ENCODE measurements at places on chromosomes 12 and 14.

DNA sequence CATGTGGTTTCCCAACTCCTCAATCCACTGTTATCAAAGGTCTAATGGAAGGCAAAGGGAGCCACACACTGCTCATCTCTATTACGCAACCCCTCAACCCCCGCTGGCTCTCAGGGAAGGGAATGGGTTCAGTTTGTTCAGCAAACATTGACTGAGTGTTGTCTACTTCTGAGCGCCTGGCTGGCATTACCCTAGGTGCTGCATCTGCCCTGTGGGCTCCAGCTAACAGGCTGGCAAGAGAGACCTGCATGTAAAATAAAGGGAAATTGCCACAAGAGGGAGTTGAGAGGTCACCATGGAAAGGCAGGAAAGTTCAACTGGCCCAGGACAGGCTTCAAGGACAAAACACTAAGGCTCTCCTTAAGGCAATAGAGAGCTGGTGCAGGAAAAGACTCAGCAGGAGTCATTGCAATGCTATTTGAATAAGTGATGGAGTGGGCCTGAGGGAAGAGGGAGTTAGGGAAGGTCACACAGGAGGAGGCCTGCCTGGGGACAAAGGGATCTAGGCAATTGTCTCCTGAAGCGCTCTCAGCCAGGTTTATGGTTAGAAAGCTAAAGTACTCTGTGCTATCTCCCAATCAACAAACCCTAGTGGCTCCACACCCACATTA, 5.5 kb upstream of the ZNF740 start:
- DNase-seq, result no peak

- DNase-seq, result no peak
Observed at GRCh38 chr14:61502459-61503093, 181.2 kb downstream of the PRKCH start.

DNA sequence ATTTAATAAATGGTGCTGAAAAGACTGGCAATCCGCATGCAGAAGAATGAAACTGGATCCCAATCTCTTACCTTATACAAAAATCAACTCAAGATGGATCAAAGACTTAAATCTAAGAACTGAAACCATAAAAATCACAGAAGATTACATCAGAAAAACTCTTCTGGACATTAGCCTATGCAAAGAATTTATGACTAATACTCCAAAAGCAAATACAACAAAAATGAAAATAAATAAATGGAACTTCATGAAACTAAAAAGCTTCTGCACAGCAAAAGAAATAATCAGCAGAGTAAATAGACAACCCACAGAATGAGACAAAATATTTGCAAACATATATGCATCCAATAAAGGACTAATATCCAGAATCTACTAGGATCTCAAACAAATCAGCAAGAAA, 14.3 kb upstream of the CLEC1A start:
- no peak for DNase-seq

DNA sequence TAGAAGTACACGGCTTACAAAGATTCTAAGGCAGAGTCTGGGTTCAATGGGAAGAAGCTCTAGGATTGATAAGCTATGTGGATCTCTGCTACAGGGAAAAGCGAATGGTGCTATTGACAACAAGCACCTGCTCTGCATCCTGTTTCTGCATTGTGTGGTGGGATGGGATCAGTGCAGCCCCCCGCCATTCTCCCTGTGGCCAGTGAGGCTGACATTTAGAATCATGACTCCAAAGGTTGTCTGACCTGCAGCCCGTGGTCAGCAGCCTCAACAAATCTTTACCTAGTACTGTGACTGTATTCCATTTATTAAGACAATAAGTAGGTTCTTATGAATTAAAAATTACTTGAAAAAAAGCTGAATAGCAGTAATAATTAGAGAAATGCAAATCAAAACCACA, 1477.0 kb upstream of the TMEM132C start:
- no peak for DNase-seq

GRCh38 chr12:98453492-98453891, 61.9 kb upstream of the TMPO start:
- DNase-seq, result no peak

- no peak for DNase-seq
Observed at GRCh38 chr14:97723819-97724218, 926.6 kb downstream of the VRK1 start.

DNA sequence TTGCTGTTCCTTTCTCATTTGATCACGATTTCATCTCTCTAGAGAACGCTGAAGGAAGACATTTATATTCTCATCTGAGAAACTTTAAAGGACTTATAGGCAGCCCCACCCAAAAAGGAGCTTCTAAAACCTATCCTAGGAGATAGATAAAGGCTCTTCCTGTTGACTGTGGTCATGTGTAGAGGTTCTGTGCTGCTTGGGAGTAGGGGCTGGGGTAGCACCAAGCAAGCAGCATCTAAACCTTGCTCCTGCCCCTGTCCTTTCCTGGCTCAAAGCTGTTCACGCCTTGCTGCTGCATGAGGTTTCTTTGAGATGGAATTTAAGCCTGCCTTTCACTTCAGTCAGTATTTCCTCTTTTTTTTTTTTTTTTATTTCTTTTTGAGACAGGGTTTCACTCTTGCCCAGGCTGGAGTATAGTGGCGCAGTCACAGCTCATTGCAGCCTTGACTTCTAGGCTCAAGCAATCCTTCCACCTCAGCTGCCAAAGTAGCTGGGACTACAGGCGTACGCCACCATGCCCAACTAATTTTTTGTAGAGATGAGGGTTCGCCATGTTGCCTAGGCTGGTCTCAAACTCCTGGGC, 41.4 kb downstream of the RAB35 start:
- DNase-seq, result no peak

DNA sequence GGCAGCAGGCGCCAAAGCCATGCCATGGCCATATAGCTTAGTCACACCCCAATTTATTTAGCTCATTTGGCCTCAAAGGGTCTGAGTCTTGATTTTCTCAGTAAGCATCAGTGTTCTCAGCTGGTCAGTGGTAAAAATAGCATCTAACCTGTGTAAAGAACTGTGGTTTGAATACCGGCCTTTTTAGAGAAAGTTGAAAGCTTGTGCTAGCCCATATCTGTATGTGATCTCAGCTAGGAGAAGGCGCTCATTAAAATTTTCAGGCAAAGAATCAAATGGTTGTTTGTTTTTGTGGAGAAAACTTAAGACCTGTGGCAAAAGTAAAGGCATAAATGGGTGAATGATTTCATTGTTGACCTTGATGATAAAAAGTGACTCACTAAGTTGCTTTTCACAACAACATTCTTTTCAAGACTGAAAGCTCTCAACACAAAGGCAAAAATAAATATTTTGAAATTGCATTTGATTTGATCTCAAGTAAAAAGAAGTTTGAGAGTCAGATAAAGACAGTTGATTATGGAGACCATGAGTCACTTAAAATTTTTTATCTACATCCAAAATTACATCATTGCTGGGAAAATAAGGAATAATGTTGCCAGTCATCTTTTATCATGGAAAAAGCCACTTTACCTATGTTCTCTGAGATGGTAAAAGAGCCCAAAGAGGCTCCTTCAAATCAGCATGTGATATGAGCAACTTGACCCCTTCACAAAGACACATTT, 128.5 kb upstream of the RGS6 start:
- DNase-seq, result no peak

GRCh38 chr12:46402451-46402850, 29.9 kb upstream of the SLC38A2 start:
- DNase-seq, result no peak

- no peak for DNase-seq
Observed at GRCh38 chr12:112933129-112933505, 5.2 kb upstream of the OAS3 start.

DNA sequence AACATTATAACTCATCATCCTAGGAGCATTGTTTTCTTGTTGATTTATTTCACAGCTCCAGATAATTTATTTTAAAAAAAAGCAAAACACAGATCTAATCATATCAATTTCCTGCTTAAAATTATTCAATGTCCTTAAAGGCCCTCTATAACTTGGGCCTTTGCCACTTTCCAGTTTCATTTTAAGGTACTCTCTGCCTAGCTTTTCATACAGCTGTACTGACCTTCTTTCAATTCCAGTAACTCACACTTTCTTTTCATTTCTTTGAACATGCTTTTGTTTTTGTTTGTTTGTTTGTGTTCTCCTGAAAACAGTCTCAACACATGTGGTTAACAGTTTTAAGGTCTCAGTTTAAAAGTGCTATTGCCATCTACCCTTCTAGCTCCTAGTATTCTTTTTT, 281.9 kb downstream of the ACSS3 start:
- DNase-seq, result no peak

DNA sequence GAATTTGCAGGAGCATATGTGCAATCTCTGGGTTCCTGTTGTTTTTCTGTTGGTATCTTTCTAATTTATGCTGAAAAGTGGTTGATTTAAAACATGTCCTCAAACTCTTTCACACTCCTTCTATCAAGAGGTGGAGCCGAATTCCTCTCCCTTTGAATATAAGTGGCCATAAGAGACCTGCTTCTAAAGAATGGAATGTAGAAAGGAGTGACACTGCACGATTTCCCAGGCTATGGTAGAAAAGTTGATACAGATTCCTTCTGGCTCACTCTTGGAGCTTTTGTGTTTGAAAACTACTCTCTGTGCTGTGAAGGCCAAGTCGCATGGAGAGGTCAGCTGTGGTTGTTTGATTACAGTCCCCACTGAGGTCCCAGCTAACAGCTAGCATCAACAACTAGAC, 613.2 kb downstream of the ETNK1 start:
- no peak for DNase-seq

DNA sequence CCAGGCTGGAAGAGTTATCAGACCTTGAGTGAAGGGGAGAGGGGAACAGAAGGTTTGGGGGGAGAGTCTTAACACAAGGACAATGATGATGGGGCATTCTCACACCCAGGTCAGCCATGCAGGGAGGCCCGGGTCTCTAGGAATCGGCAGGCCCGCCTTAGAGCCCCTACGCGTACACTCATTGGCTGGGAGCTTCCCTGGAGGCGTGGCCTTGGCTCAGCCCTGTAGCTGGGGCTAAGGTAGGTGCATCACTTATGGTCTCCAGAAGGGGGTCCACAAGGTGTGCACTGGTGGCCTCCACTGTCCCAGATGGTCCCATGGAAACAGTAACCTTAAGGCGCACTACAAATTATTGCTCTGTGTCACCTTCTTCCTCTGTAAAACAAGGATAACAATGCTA, 660.1 kb downstream of the MED13L start:
- no peak for DNase-seq
